ENCODE measurements at places on chromosomes 16 and 17.

DNA sequence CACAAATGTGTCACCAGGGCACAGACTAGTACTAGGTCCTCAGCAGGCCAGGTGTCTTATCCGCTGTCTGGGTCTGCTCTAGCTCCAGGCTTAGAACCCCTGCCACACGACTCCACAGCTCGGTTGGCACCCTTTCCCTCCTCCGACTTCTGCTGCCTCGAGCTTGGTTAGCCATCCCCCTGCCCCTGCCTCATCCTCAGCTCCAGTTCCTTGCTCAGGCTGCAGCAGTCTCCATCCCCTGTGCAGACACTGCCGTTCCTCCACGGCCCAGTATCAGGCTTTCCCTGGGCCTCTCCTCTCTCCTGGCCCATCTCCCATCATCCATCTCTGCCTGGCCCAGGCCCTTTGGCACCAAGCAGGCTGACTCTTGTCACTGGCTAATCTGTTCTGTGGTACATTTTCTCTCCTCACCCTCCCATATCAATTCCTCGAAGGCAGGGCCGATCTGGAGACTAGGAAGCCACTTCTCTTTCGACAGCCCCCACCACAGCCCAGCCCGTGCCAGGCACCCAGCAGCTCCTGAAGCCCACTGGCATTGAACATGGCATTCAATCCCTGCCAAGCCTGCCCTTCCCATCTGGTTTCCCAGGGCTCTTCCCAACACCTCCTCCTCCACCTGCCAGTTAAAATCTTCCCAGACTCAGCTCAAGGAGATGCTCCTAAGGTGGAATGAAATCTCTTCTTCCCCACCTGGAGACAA lies 1.4 kb upstream of the GRN start:
- DNase-seq = no peak

DNA sequence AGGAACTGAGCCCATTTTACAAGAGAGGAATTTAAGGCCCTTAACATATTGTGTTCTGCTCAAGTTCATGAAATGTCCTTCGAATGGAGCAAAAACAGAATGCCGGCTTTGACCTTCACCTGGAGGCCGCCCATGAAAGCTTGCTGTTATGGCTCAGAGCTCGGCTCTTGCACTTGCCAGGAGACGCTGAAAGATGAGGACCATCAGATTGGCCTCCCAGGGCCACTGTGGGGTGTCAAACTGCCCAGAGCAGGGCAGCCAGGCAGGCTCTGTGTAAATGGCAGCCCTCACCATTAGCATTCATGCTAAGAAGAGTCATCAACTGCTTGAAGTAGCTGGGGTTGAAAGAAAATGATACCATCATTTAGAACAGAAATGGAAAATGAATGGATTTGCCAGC lies 39.3 kb downstream of the IL21R start:
- no peak for DNase-seq

- no peak for DNase-seq
These were observed 13.7 kb upstream of the HSD3B7 start for GRCh38 chr16:30971298-30971697.

DNA sequence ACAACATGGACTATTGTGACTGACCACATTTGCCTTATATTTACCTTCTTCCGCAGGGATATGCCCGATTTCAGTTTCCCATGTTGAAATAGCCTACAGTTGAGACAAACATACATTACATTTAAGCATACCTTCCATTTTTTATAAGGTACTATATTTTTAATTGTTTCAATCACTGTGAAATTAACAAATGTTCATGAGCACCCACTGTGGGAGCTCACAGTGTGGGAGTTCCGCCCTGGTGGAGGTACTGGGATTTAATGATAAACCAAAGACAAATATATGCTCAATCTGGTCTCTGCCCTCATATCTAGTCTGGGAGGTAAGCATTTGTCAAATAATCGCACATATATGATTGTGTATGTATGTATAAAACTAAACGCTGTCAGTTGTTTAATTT lies 15.8 kb upstream of the TOX3 start:
- DNase-seq = no peak

DNA sequence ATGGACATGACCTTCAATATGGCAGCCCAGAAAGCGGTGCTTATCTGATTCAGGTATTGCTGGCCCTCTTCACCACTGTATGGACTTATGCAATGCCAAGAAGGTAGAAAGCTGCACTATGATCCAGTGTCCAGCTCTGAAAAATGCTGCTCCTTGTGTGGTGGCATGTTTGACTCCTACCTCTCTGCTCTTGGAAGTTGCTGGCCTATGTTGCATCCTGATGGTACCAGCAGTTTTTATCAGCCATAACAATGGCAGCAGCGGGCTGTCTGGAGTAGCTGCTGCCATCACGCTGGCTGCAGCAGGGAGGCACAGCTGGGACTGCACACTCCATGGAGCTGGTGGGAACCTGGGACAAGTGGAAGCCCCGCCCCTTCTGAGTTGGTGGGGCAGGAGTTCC lies 53.1 kb upstream of the MED9 start:
- no peak for DNase-seq

GRCh38 chr17:48215583-48216139 lies 108.1 kb downstream of the SNX11 start:
- DNase-seq = no peak

- no peak for DNase-seq
These were observed 10.7 kb downstream of the SPNS2 start for GRCh38 chr17:4509401-4509800.

DNA sequence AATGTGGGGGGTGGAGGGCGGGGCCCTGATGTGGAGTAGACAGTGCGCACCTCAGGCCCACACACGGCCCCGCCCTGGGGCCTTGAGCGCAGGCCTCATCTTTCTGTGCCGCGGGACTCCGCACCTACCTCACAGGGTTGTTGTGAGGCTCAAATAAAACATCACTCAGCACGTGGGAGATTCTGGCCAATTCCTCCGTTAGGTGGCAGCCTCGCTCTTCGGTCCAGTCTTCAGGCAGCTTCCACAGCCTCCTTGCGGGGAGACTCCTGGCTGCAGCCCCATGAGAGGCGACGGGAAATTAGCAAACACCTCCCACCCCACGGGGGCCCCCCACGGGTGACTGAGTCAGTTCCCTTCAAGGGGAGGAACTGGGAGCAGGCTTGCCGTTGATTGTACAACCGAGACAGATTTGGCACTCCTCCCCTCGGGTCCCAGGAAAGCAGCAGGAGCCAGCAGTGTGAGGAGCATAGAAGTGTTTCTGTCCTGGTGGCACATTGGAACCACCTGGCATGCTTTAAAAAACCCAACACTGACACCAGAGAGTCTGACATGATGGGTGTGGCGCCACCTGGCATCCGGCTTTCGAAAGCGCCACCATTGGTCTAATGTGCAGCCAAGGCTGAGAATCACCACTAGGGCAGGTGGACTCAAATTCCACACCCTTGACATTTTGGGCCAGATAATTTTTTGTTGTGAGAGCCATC lies 7.6 kb downstream of the MRM1 start:
- no peak for DNase-seq

GRCh38 chr16:66569827-66570405 lies 3.7 kb downstream of the CMTM1 start:
- DNase-seq = no peak

DNA sequence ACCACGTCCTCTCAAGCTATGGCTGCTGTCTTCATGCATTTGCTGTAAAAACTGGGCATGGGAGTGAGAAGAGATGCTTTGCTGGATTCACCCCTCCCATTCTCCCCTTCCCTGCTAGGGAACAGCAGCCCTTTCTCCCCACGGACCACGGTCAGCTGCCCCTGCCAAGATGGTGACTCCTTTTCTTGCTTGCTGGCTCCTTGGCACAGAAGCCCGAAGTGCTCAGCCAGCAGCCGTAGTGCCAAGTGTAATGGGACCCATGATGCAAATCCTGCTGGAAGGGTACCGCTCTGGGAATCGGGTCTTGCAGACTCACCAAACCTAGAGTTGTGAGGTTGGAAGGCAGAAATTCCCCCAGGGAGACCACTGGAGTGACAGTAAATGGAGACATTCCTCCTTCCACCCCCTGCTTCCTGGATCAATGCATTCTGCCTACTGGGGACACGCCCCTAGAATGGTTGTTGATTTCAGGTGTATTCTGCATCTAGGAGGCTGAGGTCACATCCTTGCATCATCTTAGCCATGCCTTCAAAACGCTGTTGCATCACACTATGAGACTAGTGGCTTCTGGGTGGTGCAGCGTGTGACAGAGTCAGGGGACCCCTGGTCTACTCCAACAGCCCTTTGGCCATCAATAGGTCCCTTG lies 63.0 kb upstream of the CBX4 start:
- DNase-seq = no peak

GRCh38 chr16:907842-908241 lies 62.9 kb downstream of the LMF1 start:
- no peak for DNase-seq

- DNase-seq = no peak
These were observed 518.2 kb upstream of the GOT2 start for GRCh38 chr16:59252317-59252716.

GRCh38 chr17:82452162-82452561 lies 1.6 kb upstream of the CYBC1 start:
- DNase-seq = no peak

GRCh38 chr17:4610656-4611055 lies 26.3 kb downstream of the SMTNL2 start:
- no peak for DNase-seq

DNA sequence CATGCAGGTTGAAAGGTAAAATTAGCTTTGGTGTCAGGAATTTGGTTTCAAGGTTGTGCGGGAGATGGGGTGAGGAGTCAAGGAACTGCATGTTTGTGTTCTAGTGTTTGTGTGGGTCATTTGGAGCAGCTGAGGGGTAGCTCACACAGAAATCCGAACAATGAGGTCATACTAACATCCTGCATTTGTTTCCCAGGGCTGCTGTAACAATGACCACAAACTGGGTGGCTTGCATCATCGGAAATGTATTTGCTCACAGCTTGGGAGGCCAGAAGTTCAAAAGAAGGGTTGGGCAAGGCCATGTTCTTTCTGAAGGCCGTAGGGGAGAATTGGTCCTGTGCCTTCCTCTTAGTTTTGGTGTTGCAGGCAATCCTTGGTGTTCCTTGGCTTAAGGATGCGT lies 287.4 kb downstream of the HAPSTR1 start:
- no peak for DNase-seq

- no peak for DNase-seq
These were observed 9.2 kb upstream of the SSTR2 start for GRCh38 chr17:73155410-73156165.

DNA sequence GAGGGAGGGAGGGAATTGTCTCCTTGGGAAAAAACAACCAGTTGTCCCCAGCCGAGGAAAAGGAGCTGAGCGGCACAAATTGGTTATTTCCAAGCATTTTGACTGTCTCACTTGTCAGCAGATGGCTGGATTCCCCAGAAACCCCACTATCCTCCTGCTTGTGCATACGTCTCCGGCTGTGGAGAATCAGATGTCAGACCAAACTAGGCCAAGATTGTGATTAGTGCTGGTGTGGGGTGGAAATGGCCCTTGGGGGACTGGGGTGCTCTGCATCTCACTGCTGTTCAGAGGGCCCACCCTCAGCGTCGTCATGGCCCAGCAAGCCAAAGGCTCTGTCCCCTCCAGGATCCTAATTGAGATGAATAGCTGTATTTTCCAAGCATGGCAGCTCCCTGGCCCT lies 131.7 kb upstream of the HSBP1 start:
- no peak for DNase-seq

- DNase-seq = no peak
These were observed 6.7 kb upstream of the CRHR1 start for GRCh38 chr17:45777388-45777787.

DNA sequence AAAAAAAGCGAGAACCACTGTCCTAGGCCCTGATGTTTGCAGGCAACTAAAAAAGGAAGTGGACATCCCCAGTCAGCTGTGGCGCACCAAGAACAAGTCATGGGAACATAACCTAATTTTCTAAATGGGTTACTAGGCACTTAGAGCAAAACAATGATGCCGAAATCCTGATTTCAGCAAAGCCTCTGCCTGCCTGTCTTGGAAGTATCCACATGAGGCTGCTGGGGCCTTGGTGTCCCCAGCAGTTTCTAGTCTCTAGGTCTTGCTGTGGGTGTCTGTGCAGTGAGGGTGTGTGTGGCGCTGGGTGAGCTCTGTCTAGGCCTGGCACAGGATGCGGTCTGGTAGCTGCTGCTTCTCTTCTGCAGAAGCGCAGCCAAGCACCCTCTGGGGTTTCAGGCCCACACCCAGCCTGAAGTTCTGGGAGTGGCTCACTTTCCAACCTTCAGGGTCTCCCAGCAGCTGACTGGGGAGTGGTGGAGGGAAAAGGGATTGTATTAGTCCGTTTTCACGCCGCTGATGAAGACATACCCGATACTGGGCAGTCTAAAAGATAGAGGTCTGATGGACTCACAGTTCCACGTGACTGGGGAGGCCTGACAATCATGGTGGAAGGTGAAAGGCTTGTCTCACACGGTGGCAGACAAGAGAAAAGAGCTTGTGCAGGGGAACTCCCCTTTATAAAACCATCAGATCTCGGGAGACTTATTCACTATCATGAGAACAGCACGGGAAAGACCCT lies 21.1 kb downstream of the STH start:
- DNase-seq = peak; percentile 17

DNA sequence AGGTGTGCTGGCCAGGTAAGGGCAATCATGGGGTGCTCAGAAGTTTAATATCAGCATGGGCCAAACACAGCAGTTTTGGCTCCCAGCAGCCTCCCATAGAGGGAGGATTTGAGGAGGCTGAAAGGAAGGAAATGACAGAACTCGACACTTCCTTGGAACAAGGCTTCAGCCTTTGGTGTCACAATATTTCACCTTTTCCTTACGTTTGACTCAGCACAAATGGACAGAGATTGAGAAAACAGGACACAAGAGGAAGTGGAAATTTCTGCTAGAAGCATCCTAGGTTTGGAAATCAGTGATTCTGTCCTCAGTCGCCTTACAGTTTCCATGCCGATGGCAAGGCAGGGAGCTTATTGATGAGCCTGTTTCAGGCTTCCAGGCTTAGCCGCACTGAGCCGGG lies 181.4 kb downstream of the MAF start:
- DNase-seq = no peak

GRCh38 chr17:57608369-57609124 lies 136.6 kb downstream of the CCDC182 start:
- no peak for DNase-seq

GRCh38 chr17:82611140-82612058 lies 36.8 kb downstream of the WDR45B start:
- no peak for DNase-seq

- DNase-seq = no peak
These were observed 34.1 kb downstream of the CUEDC1 start for GRCh38 chr17:57920916-57921703.

GRCh38 chr16:14448879-14449278 lies 181.2 kb downstream of the PARN start:
- no peak for DNase-seq
